ENCODE measurements at places on chromosomes 7 and 10.

- DNase-seq = no peak
Measured at GRCh38 chr7:112047421-112047820, 158.8 kb downstream of the DOCK4 start.

GRCh38 chr10:8137272-8137681 lies 82.8 kb downstream of the GATA3 start:
- no peak for DNase-seq

DNA sequence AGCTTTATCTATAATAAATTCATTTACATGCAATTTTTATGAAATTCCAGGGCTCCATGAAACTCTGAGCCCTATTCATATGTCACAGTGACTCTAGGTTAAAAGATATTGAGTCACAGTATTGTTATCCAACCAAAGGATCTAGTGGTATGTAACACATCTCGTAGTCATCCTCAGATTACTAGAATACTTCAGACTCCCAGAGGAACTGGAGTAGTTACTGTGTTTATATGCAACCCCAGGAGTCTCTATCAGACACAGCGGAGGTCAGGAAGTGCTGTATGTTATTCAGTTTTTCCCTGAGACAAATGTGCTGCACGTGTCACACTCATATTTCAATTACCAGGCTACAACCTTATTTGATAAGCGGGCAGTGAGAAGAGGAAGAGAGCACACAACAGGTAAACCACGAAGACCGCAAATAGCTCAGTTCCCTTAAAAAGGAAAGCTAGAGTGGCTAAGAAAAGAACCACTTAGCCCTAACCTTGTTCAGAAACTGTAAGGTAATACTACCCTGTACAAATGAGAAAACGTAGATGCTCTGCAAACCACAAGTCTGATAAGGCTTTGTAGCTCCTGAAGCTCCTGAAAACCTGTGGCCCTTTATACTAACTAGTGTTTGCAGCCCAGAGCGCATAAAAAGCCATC lies 114.0 kb upstream of the CNTNAP2 start:
- no peak for DNase-seq

DNA sequence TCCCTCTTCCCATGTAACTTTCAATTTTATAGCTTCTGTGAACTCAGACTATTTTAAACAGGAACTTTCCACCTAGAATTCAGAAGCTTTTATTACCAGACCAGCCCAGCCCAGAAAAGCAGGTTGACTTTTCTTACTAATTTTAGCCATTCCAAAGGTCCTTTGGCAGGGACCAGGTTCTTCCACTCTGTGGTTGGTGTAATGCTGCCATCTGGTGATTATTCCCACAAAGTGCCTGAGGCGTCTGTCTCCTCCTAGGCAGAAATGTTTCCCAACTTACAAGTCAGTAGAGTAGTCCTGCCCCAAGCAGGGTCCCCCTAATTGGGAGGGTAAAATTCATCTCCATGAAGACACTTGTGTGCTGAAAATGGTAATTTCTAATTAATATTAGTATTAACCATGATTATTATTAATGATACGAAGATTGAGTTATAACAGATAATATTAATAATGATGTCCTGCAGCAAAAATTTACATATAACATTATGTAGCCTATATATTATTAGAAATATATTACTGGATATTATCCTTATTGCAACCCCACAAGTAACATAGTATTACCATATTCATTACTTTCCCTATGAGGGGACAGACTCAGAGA lies 53.0 kb upstream of the PPP1R17 start:
- DNase-seq = peak; percentile 28

GRCh38 chr10:19194866-19195265 lies 146.3 kb downstream of the MALRD1 start:
- DNase-seq = no peak

- no peak for DNase-seq
Measured at GRCh38 chr7:422191-422885, 97.3 kb downstream of the PDGFA start.

GRCh38 chr10:113274176-113274829 lies 278.6 kb upstream of the HABP2 start:
- no peak for DNase-seq
